Muscle of arm (tissue), 14 donors: ENCODE measurements at places on chromosomes 4 and X. TPM values are rescaled to one million over a fixed set of nuclear protein-coding genes. Genes with fewer than 3 reads are reported as not detected.

Gene CCSER1
- 0.38 TPM for polyA plus RNA-seq

Gene SGMS2
- 10.1 TPM for polyA plus RNA-seq

Gene VCX3B
- not detected for polyA plus RNA-seq

Gene IL21
- not detected for polyA plus RNA-seq

Gene DGKK
- polyA plus RNA-seq: 0.03 TPM

DNA sequence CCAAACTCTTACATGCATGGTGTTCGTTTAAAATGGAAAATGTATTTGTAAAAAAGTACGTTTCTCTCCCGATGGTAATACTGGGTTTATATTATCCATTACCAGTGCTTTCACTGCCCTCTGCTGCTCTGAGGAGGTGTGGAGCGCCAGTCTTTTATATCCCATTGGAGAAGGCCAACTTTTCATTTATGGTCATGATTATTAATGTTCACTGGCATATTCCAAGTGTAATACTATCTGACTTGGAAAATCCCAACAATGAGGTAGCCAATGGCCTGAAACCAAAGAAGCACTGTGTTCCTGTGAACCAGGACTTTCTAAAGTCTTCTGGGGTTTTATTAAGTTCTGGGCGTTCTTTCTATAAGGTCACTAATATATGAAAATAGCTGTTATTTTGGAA lies 80.7 kb downstream of the SYNPO2 start:
- peak; percentile 72 for DNase-seq

DNA sequence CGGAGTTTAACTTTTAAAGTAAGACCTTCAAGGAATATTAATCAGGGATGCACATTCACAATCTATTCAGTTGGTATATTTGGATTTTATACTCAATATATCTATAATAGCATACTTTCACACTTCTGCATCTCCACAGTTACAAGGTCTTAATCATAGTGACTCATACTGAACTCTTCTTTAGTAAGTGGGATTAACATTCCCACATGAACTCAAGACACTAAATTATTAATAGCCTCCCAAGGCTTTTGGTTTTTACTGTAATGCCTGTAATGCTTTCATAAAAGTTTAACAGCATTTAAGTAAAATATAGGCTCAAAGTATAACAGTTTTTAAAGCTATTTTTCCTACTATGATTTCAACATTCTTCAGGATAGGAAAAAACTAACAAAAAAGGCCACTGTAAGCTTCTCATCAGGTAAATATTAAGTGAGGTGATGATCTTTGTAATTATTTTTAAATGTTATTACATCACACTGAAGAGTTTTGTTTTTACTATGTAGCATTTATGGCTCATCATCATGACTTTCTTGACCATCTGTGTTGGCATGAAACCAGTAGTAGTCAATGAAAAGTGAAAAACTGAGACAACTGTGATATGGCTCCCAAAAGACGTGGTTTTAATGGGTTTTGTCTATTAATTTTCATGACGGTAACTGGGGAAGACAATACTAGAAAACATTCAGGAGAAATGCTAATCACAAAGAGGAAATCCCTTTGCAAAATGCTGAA lies 91.5 kb upstream of the GALNT7 start:
- DNase-seq: peak; percentile 25

DNA sequence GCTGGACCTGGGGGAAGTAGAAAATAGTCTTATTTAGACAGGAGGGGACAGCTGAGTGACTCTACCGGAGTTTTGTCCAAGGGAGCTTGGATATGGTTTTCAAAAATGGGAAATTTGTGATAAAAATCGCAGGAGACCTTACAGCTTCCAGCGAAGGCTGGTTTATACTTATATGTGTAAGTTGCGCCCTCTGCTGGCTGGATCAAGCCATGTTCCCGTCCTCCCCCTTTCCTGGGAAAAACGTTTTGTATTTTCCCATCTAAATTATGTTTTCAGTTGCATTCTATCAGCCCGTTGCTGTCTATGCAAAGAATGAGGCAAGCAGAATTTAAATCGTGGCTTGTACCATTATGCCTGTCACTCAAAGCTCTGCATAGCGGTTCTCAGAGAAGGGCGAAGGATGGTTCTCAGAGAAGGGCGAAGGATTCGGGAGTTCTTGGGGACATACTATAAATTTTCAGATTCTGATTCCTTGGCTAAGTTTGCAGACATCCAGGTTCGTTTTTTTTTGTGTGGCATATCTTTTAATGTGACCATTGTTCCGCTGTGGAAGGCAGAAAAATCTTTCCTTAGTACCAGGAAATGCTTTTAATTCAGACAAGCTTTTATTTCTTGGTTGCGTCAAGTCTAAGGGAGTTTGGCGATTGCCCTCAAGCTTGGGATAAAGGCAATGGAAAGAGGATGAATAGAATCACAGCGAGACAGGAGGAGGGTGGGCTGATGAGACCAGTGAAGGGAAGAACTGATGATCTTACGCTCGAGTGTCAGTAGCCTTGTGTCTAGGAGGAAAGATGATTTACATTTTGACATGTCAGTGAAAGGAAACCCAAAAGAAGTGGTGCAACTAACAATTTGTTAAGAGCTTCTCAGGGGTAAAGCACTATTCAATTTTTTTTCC lies 128.5 kb upstream of the ARX start:
- DNase-seq: peak; percentile 63

DNA sequence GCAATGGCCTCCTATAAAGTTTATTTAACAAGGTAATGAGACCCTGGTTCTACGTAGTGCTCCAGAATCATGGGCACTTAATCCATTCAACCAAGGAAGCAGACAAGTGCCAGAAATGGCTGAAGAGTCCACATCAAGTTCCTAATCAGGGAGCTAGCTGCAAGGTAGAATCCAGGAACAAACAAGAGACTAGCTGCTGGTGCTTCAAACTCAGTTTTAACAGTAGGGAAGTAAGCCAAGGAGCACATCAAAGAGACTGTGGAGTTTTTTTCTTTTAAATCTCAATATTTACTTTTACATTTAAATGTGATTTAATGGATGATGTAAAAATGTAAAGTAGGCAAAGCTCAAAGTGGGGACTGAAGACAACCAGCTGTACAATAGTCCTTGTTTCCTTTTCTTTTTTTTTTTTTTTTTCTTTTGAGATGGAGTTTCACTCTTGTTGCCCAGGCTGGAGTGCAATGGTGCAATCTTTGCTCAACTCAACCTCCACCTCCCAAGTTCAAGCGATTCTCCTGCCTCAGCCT lies 630.4 kb downstream of the CCSER1 start:
- DNase-seq: no peak

DNA sequence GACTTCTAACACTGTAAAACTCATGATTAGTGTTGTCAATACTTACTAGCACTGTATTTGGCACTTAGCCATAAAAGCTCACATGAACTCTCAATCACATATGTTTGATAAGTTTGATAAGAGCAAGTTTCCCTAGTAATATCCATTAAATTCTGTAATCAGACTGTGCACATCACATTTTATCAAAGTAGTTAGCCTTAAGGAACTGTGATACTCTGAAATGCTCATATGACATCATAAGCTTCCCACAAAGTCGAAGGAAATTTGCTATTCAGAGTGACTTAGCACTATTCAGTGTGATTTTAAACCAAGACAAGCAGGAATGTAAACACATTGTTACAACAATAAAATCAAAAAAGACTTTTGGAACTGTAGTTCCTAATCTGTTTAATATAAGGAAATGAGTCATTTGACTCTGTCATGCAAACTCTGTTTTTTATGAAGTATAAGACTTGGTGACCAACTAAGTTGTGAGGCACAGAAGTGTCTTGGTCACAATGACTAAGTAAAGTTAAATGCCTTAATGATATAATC lies 6.7 kb downstream of the SLC7A11 start:
- DNase-seq: no peak

DNA sequence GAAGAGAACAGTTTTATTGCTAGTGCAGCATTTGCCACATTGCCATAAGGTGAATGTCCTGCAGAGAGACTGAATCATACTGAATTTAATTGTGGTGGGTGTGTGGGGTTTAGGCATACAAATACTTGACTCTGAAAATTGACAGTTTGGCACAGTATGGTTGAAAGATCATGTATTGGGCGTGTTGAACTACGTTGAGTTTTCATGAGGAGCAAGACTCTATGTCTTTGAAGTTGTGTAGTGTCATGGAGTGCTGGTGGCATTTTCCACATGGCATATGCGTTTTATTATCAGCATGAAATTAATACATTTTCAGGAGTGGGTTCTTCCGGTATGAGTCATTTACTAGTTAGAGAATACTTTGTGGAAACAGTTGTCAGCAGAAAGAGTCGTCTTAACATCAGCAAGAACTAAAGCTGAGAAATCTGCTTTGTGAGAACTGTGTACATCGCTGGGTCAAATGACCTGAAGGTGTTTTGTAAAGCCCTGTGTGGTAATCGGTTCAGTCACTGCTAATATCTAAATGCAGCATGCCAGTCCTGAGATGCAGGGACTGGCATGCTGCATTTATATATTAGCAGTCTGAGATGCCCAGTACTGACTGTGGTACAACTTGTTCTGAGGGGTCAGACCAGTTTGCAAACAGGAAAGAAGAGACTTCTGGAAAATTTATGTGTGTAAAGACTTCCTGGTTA lies 50.3 kb downstream of the ARHGAP10 start:
- no peak for DNase-seq

DNA sequence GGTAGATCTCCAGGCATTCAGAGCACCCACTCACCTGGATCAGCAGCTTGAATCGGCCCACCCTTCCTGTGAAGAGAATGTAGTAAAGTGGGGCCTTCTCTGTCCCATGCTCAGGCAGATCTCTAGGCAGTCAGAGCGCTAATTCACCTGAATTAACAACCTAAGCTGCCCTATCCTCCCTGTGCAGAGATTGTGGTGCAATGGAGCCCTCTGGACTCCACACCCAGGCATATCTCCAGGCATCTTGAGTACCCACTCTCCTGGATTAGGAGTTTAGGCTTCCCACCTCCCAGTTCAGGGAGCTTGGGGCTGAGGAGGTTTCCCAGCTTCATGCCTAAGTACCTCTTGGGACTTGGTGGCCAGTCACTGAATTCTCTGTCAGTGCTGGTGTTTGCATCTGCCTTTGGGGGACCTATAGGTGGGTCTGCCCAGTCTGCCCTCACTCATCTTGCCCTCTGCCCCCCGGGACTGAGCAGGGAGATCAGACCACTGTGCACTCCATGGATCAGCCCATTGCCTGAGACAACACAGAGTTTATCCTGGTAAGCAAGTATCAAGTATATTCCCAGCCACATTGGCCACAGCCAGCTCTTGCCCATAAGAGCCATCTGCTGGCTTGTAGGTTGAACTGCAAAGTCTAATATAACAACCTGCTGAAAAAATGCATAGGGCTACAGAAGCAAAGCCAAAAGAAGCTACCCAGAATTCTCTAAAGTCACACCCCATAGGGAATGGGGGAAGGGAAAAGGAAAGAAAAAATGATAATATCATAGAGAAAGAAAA lies 372.9 kb downstream of the KLHL13 start:
- no peak for DNase-seq

- DNase-seq: no peak
Observed at GRCh38 chr4:70713453-70714078, 8.2 kb upstream of the RUFY3 start.

GRCh38 chr4:179344861-179345260 lies 1902.6 kb upstream of the AGA start:
- no peak for DNase-seq

DNA sequence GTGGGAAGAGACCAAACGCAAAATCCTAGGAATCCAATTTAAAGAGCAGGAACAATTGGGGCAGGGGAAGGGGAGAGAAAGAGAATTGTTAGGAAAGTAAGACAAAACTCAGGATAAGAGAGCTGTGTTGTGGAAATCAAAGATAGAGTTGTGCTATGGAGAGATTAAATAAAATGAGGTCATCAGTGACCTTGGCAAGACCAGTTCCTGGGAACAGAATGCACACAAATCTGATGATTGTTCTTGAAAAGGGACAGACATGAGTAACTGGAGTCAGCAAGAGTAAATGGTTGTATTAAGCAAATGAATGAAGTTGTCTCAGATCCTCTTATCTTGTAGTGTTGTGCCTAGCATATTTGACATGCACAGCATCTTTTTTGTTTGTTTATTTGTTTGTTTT lies 267.4 kb downstream of the IL1RAPL1 start:
- no peak for DNase-seq

DNA sequence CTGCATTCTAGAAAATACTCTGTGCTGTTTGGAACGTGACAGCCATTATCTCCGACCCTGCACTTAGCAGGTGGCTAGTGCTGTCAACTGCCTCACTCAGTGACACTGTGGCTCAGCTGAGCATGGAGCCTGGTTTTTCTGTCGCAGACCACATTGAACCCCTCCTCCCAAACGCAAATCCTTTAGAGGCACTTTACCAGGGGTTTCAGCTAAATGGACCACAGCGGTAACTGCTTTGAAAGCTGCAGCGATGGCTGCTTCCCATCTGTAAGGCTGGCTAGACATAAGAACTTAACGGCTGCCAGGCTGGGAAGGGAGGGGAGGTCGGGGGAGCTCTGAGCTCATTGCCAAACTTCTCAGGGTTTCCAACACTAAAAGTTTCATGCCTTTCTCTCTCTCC lies 8.1 kb downstream of the SLC34A2 start:
- DNase-seq: peak; percentile 27

DNA sequence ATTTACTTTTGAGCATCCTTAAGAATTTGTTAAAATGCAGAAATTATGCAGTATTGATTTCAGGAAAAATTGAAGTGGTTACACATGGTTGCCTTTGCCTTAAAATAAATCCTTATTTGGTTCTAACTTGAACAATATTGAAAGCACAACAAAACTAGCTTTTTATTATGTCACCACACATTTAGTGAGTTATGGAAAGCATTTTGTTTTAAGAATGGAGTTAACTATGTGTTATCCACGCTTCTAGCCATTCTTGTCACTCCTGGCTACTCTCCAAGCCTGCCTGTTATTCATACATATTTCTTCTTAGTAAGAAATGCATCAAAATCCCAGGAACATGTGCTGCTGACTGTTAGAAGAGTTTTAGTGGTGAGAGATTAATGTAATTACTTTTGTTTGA lies 73.9 kb downstream of the FAT4 start:
- no peak for DNase-seq

- DNase-seq: no peak
Observed at GRCh38 chr4:1510931-1511330, 104.7 kb upstream of the NKX1-1 start.

GRCh38 chr4:87399148-87399547 lies 8.2 kb upstream of the HSD17B11 start:
- DNase-seq: no peak

GRCh38 chrX:123607806-123608205 lies 125.0 kb downstream of the THOC2 start:
- DNase-seq: no peak

DNA sequence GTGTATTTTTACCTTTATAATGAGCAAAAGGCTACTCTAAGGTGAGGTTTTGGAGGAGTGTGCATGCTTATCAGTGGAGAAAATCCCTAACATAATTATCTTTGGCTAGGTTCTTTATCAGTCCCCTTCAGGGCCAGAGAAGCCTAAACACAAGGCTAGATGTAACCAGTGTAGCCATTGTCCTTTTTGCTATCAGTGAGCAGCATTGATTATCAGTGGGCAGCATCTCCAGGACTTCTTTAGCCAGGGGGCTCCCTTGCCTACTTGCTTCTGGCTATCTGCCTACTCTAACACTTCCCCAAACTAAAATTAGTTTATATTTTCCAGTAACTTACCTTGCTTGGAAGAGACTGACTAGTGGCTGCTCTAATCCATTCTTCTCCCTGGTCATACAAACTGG lies 595.6 kb downstream of the TRAM1L1 start:
- DNase-seq: no peak

GRCh38 chr4:80049813-80050534 lies 23.1 kb downstream of the ANTXR2 start:
- DNase-seq: no peak
